ENCODE measurements at places on chromosomes 6 and 20.

- DNase-seq, result no peak
Observed at GRCh38 chr20:12570371-12570770, 438.4 kb upstream of the SPTLC3 start.

GRCh38 chr6:149306967-149307366 is 10.5 kb upstream of the TAB2 start:
- no peak for DNase-seq

DNA sequence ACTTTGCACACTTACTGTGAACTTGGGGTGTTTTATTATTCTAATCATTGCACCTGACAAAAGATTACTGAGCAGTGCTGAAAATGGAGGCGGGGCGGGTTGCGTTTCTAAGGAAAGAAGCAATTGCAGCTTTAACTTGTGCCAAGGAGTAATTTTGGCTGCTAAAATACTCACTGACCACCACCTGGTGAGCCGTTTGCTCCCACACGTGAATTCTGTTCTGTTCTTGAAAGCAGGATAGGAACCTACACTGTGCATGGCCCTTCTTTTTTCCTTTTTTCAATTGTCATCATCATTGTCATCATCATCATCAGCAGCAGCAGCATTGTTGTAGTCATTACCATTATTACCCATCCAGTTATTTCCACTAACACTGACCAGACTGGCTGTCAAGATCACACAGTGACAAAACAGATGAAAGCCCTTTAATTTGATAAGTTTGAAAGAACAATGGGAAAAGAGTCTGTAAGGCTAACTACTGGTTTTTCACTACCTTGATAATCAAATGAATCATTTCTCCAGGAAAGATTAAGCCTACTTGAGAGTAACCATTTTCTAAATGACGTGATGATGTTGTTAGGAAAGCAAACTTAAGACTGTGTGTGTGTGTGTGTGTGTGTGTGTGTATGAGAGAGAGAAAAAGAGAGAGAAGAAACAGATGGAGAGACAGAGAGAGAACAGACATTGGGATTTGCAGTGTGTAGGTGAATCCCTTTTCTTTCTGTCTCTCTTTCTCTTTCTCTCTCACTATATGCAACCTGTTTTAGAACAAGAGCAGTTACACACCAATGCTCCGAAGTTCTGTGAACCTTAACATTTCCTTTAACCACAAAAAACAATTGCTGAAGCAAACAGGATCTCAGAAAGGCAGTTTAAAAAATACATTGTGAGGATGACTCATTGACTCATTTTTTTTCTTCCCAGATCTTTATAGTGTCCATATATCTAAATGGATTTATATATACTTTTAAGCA is 3.8 kb downstream of the RIPOR2 start:
- no peak for DNase-seq

DNA sequence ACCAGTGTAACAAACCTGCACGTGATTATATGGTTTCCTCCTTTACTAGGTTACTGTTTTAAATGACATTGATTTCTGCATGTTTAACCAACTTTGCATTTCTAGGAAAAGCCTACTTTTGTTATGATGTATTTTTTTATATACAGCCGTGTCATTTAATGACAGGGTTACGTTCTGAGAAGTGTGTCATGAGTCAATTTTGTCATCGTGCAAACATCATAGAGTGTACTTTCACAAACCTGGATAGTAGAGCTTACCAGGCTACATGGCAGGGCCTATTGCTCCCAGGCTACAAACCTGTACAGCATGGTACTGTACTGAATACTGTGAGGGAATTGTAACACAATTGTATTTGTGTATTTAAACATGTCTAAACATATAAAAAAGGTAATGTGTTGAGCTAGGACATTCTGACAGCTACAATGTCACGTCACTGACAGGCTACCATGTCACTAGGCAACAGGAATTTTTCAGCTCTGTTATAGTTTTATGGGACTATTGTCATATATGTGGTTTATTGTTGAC is 205.3 kb downstream of the PRL start:
- no peak for DNase-seq

DNA sequence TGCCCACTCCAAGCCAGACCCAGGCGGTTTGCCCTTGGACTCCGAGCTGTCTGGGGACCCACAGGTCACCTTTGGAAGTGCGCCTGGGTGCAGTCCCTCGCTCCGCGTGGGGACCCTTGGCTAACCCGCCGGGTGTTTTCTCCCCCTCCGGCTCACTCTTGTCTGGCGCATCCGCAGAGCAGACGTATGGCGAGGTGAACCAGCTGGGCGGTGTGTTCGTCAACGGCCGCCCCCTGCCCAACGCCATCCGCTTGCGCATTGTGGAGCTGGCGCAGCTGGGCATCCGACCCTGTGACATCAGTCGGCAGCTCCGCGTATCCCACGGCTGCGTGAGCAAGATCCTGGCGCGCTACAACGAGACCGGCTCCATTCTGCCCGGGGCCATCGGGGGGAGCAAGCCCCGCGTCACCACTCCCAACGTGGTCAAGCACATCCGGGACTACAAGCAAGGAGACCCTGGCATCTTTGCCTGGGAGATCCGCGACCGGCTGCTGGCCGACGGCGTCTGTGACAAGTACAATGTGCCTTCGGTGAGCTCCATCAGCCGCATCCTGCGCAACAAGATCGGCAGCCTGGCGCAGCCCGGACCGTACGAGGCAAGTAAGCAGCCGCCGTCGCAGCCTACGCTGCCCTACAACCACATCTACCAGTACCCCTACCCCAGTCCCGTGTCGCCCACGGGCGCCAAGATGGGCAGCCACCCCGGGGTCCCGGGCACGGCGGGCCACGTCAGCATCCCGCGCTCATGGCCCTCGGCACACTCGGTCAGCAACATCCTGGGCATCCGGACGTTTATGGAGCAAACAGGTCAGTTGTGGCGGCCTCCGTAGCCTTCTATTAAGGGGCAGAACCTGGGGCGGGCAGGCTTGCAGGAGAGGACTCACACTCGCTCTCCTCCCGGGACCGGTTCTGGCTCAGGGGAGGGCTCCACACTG is 1.1 kb downstream of the PAX1 start:
- DNase-seq, result no peak

DNA sequence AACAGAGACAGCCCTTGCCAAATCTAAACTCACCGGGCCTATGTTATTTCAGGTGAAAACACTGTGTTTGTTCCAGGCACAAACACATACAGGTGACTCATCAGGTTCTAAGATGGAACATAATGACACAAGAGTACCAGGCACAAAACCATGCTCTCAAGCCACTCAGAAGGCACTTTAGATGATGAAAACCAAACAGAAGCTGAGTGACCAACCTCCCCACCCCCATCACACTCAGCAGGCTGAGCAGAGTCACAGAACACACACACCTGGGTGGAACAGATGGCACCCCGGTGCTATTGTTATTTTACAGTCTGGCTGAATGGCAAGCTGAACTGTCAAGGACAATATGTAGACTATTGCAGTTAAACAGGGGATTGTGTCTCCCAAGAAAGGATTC is 20.6 kb upstream of the NKX2-2 start:
- peak; percentile 17 for DNase-seq

DNA sequence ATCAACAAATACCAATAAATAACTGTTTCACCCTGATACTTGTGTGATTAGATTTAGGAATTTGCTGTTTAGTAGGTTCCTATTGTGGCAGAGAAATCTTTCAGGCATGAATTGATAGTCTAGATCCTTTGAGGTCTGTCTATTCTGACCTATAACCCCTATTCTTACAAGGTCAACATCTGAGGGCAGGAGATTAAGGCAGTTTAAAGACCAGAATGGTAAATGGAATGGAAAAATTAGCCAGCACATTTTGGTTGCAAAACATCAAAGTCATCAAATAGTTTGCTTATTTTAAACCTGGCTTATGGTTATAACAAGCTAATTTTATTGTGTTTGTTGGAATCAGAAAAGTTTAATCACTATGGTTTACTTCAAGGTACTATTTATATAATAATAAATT is 78.4 kb downstream of the LIN28B start:
- no peak for DNase-seq

- no peak for DNase-seq
Observed at GRCh38 chr20:20955892-20956291, 150.3 kb downstream of the LINC00237 start.

- DNase-seq, result no peak
Observed at GRCh38 chr6:445571-446417, 54.2 kb downstream of the IRF4 start.

- DNase-seq, result no peak
Observed at GRCh38 chr6:43426928-43427405, 374 bp upstream of the ABCC10 start.

GRCh38 chr6:105769197-105769596 is 316.9 kb upstream of the PRDM1 start:
- no peak for DNase-seq

GRCh38 chr20:63264519-63264918 is 8.1 kb upstream of the ARFGAP1 start:
- DNase-seq, result no peak

DNA sequence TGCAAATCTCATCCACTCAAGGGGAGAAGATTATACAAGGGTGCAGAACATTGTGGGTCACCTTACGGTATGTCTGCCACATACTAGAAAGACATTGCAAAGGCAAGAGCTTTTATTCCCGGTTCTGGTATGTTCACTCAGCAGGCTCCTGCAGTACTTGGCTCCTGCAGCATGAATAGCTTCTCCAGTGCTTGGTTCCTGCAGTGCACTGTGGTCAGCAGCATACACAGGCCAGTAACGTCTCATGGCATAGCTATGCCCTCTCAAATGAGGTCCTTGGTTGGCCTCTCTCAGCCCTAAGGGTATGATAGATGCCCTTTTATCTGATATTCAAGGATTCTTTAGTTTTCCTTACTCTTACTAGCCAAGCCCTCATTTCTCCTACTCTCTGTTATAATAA is 12.6 kb downstream of the TCP11 start:
- no peak for DNase-seq

DNA sequence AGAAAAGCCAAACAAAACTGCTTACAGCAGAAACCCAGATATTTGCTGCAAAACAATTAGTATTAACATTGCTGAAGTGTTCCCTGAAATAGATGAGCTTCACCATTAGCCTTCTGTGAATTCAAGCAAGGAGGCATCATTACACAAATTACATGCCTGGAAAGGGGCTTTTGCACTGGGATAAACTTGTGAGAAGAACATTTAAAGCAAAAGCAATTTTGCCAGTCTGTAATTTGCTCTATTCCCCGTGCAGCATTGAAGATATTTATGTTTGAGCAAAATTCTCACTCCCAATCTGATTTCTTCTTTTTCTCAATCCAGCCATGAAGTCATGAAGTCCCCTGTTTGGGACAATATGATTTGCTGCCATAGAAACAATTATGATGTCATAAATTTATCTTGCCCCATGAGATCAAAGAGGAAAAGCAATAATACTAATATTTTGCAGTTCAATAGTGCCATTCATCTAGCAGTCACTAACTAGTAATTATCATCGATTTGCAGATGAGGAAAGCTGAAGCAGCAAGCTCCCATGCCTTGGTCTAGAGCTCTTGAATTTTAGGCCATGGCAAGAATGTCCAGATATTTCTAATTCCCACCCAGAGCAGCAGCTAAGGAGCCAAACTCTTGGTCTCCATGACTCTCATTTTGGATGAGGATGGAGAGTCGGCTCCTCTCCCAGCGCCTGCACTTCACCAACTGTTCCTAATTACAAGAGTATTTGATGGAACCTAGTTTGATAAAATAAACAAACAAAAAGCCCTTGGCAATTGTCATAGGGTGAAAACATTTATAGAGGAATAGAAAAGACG is 49.5 kb upstream of the CCN6 start:
- DNase-seq, result no peak

DNA sequence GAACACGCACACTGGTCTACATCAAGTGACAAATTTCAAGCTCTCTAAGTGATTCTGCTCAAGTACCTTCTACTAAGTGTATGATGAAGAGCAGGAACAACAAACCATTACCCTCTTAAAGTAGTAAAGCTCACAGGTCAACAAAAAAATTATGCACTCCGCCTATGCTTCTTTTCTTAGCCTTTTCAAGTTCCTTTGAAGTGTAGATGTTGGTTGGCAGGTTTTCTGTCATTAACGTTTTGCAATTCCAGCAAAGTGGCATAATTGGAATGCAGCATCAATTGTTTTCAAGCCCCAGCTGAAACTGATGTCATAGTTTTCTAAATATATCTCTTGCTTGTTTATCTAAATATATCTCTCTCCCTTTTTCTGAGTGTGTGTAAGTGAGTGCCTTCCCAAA is 396.9 kb upstream of the EYS start:
- DNase-seq, result no peak

DNA sequence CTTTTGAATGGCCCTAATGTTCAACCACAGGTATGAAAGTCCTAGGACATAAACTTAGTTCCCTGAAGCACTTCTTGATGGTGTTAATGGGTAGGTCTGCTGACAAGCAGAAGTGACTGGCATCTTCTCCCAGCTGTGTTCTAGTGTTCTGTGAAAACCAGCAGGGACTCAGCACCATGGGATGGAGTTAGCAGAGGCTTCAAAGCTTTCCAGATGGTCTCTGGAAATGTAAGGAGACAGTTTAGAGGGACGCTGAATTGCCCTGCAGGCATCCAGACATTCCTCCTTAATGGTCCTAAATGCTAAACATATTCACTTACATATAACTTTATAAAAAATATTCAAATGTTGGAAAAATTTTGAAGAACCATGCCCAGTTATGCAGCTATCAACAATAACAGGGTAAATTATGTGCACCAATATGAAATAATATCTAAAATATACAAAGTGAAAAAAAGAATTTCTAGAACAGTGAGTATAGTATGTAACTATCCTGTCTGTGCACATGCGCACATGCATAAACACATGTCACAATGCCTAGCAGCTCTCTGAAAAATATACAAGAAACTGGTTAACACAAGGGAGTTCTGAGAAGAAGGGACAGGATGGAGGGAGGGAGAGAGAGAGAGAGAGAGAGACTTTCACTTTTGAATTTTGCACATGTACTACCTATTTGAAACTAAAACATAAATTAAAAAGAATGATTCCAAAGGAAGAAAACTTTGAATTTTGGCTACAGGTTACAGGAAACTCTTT is 87.2 kb downstream of the PRDM1 start:
- no peak for DNase-seq

DNA sequence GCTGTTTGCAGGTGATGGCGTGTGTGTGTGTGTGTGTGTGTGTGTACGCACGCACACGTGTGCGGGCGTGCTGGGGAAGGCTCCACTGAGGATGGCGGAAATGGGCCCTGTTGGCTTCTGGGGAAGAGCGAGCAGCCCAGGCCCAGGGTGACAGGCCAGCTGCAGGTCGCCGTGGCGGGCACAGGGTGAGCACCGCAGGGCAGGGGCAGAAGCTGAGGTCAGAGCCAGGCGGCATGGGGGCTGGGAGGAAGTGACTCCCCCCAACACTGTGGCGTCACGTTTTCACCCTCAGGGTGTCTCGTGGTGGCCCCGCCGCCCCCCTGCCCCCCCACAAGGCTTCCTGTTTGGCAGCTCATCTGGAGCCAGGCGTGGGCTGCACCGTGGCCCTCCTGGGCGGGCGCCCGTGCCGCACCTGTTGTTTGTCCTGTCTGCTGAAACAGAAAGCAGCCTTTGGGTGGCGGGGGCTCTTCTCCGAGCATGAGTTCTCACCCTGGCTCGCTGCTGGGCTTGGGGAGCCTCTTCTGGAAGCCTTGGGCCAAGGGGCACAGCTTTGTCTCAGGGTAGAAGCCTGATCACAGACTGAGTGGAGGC is 7.1 kb downstream of the RBM38 start:
- DNase-seq, result no peak

- DNase-seq, result no peak
Observed at GRCh38 chr6:81950877-81951276, 198.4 kb upstream of the TENT5A start.
